ENCODE measurements at places on chromosomes 4 and X.

GRCh38 chr4:184568770-184569169 lies 80.5 kb downstream of the CASP3 start:
- DNase-seq = no peak

- no peak for DNase-seq
These were observed 36.0 kb downstream of the RTL9 start for GRCh38 chrX:110394651-110395050.

- DNase-seq = no peak
These were observed 326.7 kb downstream of the MAPK10 start for GRCh38 chr4:86033171-86033570.

- no peak for DNase-seq
These were observed 337.9 kb downstream of the CAMK2D start for GRCh38 chr4:113423631-113424030.

- DNase-seq = no peak
These were observed 67.6 kb downstream of the SHOX start for GRCh38 chrX:698206-698605.

- no peak for DNase-seq
These were observed 135.1 kb downstream of the RAPGEF2 start for GRCh38 chr4:159237975-159238374.

- no peak for DNase-seq
These were observed 220.1 kb upstream of the STK26 start for GRCh38 chrX:131802836-131803626.

- DNase-seq = no peak
These were observed 32.5 kb upstream of the IL2 start for GRCh38 chr4:122489061-122489460.

DNA sequence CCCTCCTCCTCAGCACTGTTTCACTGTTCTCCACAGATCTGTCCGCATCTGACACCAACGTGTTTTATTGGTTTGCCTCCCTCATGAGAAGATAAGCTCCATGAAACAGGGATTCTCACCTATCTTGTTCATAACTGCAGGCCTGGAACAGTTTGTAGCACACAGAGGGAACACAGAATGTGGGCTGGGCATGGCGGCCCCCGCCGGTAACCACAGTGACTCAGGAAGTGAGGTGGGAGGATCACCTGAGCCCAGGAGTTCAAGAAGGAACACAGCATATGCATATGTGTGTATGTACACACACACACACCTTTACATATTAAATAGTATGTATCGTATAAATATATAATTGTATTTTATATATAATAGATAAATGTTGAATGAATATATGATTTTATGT lies 168.6 kb downstream of the AFAP1 start:
- DNase-seq = no peak

DNA sequence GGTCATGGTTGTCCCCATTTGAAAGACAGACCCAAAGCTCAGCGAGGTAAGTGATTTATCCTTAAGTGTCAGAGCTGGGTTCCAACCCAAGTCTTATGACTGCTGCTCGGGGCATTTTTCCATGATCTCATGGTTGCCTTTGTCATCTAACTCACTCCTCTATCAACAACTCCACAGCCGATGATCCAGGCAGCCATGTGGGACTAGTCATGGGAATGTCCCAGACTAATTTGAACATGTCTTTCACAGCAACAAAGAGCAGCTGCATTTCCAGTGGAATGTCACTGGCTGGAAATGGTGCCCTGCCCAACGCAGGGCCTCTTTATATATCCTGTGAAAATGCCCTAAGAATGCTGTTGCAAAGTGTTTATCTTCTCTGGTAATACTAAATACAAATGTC lies 284.8 kb upstream of the PPARGC1A start:
- DNase-seq = no peak

- no peak for DNase-seq
These were observed 42.3 kb downstream of the DKK2 start for GRCh38 chr4:106993827-106994226.

DNA sequence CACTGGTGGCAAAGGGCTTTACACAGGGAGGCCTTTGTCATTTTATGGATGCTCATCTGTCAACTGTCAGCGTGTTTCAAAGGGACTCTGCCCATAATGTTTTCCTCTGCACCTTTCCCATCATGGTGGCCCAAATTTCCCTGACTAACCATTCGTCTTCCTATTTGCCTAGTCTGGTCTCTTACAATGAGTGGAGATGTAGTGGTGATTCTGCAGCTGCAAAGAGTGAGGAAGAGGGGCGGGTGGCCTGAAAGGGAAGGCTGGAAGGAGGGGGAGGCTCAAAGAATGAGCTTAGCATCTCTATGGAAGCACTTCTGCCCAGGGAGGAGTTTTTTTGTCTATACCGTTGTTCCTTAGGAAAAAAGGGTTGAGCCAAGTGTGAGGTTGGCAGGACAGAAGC lies 447.5 kb downstream of the NKX6-1 start:
- DNase-seq = no peak

GRCh38 chr4:120611092-120611491 lies 311.4 kb downstream of the PRDM5 start:
- no peak for DNase-seq

DNA sequence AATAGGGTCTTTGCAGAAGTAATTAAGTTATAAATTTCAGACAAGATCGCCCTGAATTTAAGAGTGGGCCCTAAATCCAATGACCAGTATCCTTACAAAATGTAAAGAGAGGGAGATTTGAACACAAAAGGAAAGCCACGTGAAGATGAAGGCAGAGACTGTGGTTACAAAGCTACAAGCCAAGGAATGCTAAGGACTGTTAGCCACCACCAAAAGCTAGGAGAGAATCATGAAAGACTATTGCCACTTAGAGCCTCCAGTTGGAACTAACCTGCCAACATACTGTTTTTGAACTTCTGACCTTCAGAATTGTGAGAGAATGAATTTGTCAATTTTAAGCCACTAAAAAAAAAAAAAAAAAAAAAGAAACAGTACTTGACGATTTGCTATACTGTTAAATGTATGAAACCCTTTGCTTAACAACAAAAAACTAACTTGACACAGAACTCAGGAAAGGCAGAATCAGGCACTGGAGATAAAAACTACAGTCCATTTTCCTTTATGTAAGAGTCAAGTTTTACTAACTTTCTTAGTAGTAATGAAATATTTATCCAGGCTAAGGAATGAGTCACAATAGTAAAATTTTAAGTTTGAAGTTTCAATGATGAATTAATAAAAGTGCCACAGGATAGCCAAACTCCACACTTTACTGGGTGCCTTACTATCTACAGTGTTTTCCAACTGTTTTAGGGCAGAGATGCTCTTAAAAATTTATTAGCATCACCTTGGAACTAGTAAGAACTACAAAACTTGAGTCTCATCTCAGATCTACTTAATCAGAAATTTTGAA lies 25.1 kb downstream of the DHX15 start:
- no peak for DNase-seq

GRCh38 chrX:31199056-31199839 lies 127.4 kb upstream of the FTHL17 start:
- DNase-seq = no peak

DNA sequence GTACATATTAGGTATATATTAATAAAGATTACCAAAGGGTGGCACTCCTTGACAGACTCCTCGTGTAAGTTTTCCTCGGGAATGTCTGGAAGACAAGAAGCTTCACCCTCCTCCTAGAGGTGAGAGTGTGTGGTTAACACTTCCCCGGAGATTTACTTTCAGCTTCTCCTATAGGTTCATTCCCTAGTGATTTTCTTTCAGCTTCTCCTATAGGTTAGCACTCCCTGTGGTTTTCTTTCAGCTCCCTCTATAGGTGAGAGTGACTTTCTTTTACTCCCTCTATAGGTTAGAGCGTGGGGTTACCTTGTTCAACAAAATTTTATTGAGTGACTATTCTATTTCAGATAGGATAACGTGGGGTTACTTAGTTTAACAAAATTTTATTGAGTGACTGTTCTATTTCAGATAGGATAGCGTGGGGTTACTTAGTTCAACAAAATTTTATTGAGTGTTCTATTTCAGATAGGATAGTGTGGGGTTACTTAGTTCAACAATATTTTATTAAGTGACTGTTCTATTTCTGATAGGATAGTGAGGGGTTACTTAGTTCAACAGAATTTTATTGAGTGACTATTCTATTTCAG lies 106.0 kb upstream of the PLAC1 start:
- no peak for DNase-seq

DNA sequence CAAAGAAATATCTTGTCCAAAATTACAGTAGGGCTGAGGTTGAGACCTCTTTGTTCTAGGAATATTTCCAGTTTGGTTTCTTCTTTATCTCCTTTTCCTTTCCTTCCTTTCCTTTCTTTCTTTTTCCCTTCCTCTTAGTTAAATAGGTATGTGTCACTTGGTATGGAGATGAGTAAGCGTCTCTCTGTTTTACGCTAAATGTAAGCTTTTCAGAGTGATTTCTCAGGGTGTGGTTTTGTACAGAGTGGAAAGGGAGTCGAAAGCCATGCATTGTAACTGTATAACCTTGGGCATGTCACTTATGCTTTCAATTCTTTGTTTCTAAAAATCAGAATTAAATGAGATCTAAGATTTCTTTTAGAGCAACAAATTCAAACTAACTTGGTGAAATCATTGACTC lies 54.8 kb downstream of the TLL1 start:
- no peak for DNase-seq
